ENCODE measurements at places on chromosomes 7 and 10.

GRCh38 chr7:15889507-15889906, 203.0 kb upstream of the MEOX2 start:
- no peak for DNase-seq

GRCh38 chr10:24381235-24382010, 172.5 kb downstream of the KIAA1217 start:
- DNase-seq = no peak

DNA sequence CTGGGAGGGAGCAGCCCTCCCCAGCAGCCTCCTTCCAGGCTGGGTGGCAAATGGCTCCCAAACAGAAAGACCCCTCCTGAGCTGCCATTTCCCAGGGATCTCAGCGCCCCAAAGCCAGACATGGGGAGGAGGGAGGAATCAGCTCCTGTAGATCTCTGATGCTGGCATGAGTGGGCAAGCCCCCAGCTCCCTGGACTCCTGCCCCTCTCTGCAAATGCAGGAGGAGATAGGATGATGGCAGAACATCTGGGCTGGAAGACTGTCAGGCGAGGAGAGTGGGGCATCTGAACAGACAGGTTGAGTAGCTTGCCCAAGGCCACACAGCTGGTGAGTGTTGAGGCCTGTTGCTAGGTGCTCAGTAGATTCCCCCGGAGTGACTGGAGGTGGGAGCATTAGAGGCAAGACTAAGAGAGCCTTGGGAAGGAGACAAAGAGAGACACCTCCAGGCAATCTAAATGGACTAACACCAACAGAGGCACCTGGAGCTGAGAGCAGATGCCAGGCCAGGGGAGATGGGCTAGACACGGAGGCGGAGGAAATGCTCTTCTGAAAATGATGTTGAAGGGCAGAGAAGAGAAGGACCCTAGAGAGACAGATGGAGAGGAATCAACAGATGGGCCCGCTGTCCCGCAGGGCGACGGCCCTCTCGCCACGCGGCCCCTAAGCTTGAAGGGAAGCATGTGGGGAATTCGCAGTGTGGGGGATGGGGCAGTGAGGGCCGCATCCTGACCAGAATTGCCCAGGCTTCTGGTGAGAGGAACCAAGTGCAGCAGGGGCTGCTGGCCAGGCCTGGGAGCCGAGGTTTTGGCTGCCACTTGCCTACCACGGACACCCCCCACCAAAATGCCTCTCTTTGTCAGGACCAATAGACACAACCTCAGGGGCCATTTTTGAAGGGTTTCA, 84.8 kb upstream of the LRRC4 start:
- no peak for DNase-seq

- no peak for DNase-seq
Observed at GRCh38 chr10:117689566-117689965, 147.0 kb downstream of the EMX2 start.

GRCh38 chr7:130962109-130962508, 228.1 kb upstream of the KLF14 start:
- DNase-seq = no peak

DNA sequence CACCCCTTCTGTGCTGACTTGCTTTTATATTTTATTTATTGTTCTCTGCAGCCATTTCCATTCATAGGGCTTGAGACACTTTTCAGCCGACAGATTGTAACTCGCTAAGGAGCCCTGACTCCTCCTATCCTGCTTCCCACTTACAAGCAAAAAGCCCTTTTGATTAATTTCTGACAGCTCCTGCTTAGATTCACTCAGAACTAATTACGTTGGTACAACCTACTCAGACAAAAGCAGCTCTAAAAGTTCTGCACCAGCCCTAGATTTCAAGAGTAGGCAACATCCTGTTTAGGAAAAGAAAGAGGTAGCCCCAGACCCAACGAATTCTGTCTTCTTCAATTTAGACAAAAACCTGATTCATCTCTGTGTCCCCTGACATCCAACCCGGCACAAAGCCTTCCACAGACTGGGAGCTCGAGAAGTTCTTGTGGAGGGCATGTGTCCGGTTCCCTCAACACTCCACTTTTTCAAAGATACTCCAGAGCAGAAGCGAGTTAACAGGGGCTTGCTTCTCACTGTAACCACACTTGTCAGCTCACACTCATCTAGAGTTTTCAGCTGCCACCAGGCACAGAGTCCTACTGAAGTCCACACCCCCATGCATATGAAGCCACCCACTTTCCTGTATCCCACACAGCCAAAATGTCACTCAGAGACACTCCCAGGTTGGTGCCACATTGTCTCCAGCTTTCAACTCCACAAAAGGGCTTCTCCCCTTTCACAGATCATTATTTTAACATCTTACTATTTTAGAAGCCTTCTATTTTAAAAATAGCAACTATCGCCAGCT, 113.6 kb upstream of the NFE2L3 start:
- no peak for DNase-seq

DNA sequence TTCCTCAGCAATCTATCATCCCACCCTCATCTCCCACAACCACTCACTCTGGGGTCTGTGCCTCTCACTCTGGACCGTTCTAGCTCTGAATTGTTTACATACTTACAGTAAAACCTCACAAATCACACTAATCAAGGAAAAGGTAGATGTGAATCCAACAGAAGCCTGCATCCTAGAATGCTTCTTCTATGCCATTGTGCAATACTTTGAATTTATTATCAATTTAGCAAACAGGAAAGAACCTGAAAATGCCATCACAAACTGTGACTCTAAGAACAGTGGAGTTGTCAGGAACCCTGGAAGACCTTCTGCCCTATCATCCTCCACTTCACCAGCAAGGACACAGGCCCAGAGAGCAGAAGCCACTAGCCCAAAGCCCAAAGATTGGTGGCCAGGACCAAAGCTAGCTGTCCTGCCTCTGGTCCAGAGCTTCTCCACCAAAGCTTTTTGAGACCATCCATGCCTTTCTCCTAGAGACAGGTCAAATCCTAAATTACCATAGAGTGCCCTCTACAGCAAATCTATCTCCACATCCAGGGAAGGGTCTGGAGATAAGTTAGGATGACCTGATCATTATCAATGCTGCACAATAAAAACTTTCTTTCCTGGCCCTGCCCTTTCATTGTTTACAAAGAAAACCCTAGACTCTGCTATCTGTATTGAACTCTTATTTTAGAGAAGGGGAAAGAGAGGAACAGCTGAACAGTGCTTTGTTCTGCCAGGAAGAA, 2.4 kb downstream of the SORBS1 start:
- DNase-seq = no peak

GRCh38 chr10:129849452-129849750, 114.7 kb downstream of the EBF3 start:
- DNase-seq = no peak

DNA sequence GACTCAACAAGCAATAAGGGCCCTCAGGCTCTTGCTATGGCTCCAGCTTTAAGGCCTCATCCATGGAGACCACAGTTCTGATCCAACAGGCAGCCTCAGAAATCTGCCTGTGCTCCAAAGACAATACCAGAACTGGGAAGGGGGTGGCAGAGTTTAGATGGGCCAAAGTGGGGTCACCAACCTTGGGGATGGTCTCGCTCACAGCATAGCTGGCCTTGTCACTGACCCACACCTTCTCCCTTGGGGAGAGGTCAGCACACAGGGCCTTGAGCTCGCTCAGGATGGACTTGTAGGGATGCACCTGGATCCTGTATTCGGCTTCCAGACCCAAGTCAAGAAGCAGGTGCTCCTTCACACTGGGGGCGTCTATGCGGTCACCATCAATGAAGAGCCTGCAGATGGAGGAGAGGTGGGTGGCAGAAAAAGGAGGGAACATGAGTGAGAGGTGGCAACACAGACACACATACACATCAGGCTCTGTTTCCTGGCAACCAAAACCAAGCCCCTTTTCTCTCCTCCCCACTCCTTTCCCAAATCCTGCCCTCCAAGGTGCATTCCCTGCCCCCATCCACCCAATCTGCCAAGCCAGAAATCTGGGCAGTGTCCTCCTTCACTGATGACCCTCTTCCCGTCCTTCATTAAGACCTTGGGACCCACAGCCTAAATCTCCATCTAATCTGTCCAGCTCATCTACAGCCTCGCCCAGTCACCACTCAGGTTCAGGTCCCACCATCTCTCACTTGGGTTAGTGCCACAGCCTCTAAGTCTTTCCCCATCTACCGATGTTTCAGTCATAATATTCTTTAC, 40.9 kb downstream of the XPNPEP1 start:
- no peak for DNase-seq

DNA sequence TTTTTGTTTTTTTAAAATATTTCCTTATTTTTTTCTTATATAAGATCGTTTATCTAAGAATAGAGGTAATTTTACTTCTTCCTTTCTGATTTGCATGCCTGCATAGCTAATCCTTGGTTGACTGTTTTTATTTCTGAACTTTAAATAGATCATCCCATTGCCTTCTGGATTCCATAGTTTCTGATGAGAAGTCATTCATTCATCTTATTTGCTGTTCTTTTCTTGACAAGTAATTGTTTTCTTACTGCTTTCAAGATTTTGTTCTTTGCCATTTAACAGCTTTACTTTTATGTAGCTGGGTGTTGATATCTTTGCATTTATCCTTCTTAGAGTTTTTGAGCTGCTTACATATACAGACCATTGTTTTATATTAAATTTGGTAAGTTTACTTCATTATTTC, 437.9 kb downstream of the SDK1 start:
- no peak for DNase-seq

GRCh38 chr10:64867501-64867962, 1346.3 kb downstream of the REEP3 start:
- no peak for DNase-seq

DNA sequence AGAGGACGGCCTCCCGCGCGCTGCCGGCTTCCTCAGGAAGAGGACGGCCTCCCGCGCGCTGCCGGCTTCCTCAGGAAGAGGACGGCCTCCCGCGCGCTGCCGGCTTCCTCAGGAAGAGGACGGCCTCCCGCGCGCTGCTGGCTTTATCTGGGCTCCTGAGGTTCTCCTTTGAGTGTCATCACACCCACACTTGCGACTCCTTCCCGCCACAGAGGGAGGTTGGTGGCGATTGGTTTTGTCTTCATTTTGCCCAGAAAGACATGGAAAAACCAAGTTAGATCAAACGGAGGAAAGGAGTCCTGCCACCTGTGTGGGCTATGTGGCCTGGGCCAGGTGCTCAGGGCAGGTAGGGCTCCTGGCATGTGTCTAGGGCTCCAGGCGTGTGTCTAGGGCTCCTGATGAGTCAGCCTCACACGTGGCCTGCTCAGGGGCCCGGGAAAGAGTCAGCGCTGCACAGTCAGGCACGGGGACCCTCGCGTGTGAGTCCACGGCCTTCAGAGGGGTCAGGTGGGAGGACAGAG, 138.0 kb downstream of the VIPR2 start:
- DNase-seq = no peak

DNA sequence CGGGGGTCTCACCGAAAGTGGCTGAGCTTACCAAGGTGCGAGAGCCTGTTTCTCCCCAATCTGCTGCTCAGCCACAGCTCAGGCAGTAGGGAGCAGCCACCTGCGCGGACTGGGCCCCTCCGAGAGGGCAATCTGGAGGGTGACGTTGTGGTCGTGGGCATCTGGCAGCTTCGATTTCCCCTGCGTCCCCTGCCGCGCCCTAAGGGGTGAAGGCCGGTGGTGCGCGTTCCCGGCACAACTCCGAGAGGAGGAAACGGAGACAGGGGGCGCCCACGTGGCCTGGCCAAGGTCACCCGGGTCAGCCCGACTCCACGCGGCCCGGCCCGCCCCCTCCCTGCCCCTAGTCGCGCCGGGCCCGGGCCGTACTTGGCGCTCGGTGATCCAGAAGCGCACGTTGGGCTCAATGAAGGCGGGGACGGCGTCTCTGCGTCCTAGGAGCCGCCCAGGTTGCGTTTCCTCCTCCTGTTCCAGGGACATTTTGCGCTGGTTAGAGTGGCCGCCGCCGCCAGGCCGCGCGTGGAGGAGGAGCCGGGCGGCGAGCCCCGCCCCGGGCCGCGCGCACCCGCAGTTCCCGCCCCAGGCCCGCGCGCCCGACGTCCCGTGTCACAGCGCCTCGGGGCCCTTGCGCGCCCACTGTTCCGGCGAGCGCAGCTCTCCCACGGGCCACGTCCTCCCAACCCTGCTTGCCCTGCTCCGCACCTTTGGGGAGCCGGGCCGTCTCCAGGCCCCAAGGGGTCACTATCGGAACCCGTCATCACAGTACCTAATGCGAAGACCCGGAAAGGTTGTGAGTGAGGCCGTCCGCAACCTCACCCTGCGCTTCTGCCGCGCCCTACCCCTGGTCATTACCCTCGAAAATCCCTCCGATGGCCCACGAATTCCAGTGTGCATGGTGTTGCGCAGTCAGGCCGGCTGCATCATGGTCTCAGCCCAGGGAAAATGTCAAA, at the start of gene SFXN4:
TSS of gene SFXN4 (minus strand) at position 544 of the 947 bp plus-strand sequence. CDS start at position 477, 67 bp downstream.
- DNase-seq = peak; percentile 88

DNA sequence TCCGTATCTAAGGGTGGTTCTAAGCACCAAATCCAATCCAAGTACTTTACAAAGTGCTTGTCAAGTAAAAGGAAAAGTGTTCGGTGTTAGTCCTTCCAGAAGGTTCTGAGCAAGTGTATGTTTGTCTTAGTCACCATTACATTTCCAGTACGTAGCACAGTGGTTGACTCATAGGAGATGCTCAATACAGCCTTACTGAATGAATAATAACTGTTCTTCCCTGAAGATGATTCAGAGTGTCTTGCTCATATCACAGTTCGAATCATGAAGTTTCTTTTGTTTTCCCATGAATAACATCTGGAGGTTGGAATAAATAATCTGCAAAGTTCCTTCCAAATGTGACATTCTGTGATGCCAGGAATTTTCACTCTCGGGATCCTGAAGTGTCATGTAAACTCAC, 53.4 kb downstream of the WNT2 start:
- peak; percentile 7 for DNase-seq

Data from activated T-cell treated with anti-CD3 and anti-CD28 coated beads, Interleukin-2, amount 50 U/mL, for 72 hours (primary cell).